Putamen (tissue), 1 donor: ENCODE measurements at places on chromosomes 2 and 18.

- DNase-seq: no peak
These were observed 14.5 kb upstream of the TTR start for GRCh38 chr18:31577195-31577594.

- no peak for DNase-seq
These were observed 127.9 kb downstream of the PIEZO2 start for GRCh38 chr18:11021477-11021876.

GRCh38 chr2:46296840-46297545 is at the start of gene EPAS1:
TSS of gene EPAS1 (plus strand) at chr2:46297407. CDS start at chr2:46297912, 505 bp downstream.
- peak; percentile 76 for DNase-seq

- no peak for DNase-seq
These were observed 96.8 kb downstream of the ZNF407 start for GRCh38 chr18:74694436-74694835.

DNA sequence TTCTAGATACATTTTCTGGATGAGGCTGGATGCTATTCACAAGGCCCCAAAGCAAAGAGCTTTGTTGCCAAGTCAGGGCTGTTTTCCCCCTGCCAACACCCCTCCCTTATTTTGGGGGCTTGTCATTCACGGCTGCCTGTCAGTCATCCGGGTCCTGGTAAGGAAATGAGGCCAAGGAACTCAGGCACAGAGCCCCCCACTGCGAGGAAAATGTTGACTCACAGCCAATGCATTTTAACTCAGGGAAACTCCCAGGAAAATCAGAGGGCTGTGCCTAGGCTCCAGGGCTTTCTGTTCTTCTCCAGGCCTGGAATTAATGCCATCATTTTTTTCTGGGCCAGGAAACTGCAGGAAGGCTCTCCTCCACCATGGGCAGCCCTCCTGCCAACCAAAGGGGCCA is 241.1 kb downstream of the SMAD2 start:
- no peak for DNase-seq

DNA sequence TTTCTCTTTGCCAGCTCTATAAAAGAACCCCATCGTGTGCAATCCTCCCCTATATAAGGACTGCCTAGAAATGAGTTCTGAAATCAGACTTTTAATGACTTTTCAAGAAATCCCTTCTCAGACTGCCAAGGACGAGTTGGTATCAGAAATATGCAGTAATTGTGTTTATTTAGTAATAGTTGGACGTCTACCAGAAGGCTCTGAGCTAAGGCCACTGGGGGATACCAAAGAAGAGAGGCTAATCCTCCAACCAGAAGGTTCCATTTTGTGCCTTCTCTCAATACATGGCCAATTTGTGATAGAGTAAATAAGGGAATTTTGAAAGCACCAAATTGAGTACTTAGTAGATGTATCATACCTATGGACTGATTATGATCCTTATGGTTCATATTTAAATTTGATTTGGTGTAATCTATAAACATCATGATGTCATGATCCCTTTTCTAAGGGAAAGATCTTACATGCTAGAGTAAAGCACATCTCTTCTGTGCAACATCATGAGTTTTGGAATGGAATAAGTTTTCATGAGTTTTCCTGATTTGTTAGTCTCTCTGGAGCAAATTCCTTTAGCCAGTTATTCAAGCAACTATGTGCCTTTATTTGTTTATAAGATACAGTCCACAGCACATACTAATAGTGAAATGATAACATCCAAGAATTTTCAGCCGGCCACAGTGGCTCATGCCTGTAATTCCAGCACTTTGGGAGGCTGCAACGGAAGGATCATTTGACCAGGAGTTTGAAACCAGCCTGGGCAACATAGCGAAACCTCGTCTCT is 82.2 kb upstream of the LTBP1 start:
- DNase-seq: no peak

- DNase-seq: no peak
These were observed 48.6 kb downstream of the BIN1 start for GRCh38 chr2:127058246-127058953.

- no peak for DNase-seq
These were observed 482.2 kb upstream of the CELF4 start for GRCh38 chr18:38047820-38048219.

GRCh38 chr2:110167326-110168000 is 37.4 kb downstream of the NPHP1 start:
- no peak for DNase-seq

GRCh38 chr2:12688091-12688490 is 28.6 kb upstream of the TRIB2 start:
- no peak for DNase-seq

GRCh38 chr2:112643488-112643887 is 2.3 kb upstream of the SLC20A1 start:
- no peak for DNase-seq

GRCh38 chr2:36717603-36718266 is 21.2 kb downstream of the VIT start:
- no peak for DNase-seq

GRCh38 chr18:12911025-12911928 is 27.2 kb upstream of the PTPN2 start:
- no peak for DNase-seq

DNA sequence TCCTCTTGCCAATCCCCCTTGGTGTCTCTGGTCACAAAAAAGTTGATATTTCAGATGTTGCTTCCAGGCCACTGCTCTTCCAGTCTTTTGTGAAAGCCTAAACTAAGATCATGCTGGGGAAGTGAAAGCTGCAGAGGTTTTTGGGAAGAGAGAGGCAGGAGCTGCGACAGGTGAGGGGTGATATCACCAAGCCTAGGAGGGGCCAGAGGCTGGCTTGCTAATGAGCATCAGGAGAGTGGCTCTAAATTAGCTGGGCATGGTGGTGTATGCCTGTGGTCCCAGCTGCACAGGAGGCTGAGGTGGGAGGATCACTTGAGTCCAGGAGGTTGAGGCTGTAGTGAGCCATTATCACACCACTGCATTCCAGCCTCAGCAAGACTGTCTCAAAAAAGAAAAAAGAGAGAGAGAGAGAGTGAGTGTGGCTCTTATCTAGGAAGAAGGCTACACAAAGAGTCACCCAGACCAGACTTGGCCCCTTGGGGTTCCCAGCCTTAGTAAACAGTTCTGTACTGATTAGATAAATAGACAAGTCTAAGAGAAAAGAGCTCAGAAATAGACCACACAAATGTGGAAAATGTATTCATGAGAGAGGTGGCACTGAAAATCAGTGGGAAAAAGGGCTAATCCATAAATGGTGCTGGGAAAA is 14.6 kb upstream of the CDK5R2 start:
- DNase-seq: no peak

- no peak for DNase-seq
These were observed 167.9 kb downstream of the TNS1 start for GRCh38 chr2:217834744-217835513.

DNA sequence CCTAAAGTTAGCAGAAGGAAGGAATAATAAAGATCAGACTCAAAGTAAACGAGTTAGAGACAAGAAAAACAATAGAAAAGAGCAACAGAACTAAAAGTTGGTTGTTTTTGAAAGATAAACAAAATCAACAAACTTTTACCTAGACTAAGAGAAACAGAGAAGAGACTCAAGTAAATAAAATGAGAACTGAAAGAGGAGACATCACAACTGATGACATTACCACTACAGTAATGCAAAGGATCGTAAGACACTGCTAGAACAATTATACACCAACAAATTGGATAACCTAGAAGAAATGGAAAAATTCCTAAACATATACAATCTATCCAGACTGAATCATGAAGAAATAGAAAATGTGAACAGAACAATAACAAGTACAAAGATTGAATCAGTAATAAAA is 139.3 kb downstream of the CD226 start:
- DNase-seq: no peak

- DNase-seq: no peak
These were observed 56.7 kb downstream of the CCDC74A start for GRCh38 chr2:131584380-131584779.

DNA sequence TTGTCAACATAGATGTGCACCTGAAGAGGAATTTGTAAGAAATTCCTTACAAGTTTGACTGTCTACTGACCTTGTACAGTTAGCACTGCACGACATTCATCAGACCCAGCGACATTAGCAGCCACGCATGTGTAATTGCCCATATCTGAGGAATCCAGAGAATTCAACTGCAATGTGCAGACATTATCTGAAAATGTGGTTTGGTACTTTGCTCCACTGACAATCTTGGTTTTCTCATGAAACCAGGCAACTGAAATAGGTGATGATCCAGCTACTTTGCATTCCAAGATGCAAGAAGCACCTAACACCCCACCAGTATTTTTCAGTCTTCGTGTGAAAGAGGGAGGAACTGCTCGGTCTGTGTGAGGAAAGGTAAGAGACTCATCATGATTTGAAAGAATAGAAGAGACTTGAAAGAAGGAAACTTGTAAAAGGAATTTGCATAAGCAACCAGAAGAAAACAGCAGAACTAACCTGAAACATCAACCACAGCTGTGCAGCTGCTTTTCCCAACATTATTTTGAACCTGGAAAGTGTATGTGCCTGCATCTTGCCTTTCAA is 83.4 kb downstream of the TTN start:
- DNase-seq: no peak

GRCh38 chr2:54428108-54428831 is 27.9 kb upstream of the SPTBN1 start:
- no peak for DNase-seq

- no peak for DNase-seq
These were observed 21.6 kb upstream of the USP34 start for GRCh38 chr2:61492476-61492875.

GRCh38 chr2:1045109-1045508 is 94.5 kb downstream of the SNTG2 start:
- no peak for DNase-seq

- no peak for DNase-seq
These were observed 55.9 kb downstream of the KCTD18 start for GRCh38 chr2:200453853-200454534.

DNA sequence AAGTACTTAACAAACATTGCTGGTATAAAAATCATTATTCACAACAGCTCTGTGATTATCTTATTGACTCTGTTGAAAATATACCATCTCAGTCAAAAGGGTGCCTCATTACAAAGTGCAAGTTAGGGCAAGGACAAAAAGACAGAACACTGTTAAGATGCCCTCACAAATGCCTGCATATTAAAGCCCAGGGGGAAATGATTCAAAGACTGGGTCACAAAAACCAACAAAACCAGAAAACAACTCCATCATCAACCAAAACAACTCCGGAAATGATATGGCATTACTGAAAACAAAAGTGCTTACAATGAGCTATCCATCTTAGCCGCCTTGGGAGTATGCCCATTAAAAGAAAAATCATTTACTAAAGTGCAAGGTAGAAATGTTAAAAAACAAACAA is 9.9 kb downstream of the PLA2R1 start:
- no peak for DNase-seq

DNA sequence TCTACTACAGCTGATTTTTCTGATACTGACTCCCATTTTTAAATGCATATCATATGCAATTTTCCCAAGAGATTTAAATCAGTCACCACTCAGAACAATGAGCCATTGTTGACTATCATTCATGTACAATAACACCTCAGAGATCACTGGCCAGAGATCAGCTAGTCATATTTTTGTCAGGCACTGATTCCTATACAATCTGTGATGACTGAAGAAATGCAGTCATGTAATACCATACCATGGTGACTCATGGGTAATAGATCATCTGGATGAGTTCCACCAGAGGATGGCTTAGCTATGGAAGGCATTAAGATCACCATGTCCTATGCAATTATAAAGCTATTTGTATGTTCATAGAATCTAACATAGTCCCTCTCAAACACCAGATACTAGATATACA is 285.7 kb upstream of the DCC start:
- no peak for DNase-seq

- DNase-seq: no peak
These were observed 1.1 kb downstream of the CASP8 start for GRCh38 chr2:201261471-201261870.

GRCh38 chr2:9187620-9188214 is 18.9 kb upstream of the ASAP2 start:
- DNase-seq: no peak

DNA sequence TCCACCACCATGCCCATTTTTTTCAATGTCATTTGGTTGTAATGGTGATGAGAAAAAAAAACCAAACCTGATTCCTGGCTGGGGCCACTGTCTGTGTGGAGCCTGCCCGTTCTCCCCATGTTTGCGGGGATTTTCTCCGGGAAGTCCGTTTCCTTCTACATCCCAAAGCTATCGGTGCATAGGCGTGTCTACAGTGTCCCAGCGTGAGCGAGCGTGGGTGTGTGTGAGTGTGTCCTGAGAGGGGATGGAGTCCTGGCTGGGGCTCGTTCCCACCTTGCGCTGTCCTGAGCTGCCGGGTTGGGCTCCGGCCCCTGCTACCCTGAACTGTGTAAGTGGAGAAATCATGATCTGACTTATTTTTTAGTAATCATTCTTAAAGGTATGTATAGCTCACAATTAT is 7.3 kb upstream of the ZAP70 start:
- no peak for DNase-seq

DNA sequence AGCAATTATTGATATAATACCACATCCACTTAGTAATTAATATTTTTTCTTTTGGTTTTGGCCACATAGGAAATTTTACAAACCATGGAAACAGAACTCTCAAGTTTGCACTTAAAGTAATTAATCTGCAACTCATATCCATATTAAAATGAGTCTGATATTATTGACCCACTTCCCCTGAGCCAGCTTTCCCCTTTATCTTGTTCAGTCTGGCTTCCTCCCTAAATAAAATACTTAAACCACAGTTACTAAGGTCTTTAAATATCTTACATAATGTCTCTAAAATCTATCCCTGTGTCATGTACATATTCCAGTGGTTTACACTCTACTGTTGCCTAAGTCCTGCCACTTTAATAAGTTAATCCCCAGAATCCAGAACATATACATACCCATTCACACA is 564.9 kb upstream of the FSHR start:
- no peak for DNase-seq

DNA sequence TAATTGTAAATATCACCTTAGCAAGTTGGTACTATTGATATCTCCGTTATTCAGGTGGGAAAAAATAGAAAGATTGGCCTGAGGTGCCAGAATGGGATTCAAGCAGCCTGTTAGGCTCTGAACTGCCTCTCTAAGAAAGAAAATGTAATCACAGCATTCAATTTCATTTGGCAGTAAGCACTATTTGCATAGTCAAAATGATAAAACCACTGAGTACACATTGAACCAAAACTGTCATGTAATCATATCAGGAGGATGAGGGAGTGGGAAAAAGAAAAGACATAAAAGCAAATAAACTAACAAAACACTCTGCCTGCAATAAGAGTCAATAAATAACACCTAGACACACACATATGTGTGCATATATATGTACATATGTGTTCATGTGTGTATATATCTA is 103.9 kb upstream of the TACR1 start:
- DNase-seq: no peak

- DNase-seq: no peak
These were observed 22.1 kb upstream of the CRIM1 start for GRCh38 chr2:36333350-36334012.

DNA sequence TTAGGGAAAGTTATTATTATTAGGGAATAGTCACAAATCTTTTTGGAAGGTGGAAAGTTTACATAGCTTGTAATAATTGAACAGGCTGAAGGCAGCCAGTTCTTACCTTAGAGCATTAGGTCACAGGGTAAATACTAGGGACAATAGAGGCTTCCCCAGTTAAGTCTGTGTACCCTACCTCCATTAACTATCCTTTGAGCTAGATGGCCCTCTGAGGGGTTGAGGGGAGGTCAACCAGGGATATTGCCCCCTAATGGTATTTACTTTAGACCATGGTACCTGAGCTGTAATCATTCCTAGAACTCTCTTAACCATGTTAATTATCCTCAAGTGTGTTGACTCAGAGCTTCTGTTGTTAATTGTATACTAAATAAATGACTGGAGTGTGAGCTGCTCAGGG is 120.5 kb upstream of the SCN7A start:
- no peak for DNase-seq

GRCh38 chr2:177397481-177398289 is 5.1 kb downstream of the AGPS start:
- DNase-seq: no peak
